ENCODE measurements at places on chromosomes 1 and 21.

DNA sequence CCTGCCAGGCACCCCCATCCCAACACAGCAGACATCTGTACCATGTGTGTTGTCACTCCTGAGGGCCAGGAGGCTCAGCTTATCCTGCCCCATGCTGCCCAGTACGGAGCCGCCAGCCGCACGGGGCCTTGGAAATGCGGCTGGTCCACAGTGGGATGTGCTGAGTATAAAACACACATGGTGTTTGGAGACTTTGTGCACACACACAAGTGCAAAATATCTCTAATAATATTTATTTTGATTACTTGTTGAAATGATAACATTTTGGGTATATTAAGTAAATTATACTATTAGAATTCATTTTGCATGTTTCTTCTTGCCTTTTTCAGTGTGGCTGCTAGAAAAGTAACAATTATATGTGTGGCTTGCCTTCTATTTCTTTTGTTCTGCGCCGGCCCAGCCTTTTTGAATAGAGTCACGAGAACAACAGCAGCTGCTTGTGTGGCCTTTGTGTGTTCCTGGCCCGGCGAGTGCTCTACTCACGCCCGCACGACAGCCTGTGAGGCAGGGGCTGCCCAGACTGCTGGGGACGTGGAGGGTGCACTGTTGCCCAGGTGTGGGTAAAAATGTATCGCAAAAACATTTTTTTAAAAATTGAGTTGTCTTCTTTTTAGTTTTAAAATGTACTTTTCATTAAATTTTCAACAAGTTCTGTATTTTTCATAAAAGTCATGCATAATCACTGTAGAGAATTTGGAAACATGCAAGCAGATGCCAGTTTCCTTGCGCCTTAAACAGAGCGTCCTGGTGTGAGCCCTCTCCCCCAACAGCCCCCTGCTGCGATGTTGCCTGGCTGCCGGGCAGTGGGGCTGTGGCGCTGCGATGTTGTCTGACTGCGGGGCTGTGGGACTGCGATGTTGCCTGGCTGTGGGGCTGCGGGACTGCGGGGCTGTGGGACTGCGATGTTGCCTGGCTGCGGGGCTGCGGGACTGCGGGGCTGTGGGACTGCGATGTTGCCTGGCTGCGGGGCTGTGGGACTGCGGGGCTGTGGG, 35.5 kb downstream of the COQ8A start:
- DNase-seq, result no peak

GRCh38 chr1:63322114-63322943, at the start of gene FOXD3:
FOXD3 (plus strand) TSS chr1:63322567; CDS start chr1:63323059, 492 bp downstream.
- peak; percentile 94 for DNase-seq

- DNase-seq, result peak; percentile 5
Measured at GRCh38 chr1:227900571-227901051, 47.1 kb downstream of the WNT9A start.

DNA sequence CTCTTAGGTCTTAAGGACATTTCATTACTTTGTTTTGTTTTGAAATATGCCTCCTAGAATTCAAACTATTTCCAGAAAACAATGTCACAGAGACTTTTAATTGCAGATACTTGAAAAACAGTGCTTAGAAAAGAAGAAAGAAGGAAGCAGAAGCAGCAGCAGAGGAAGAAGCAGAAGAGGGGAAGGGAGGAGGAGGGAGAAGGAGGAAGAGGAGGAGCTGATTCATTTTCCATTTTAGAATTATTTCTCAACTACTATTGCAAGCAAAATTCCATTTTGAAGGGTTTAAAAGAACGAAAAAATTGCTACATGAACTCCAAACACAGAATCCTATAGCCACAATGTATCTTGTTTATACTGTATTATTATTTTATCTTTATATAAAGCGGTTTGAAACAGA, 13.9 kb downstream of the RC3H1 start:
- no peak for DNase-seq

- DNase-seq, result peak; percentile 34
Measured at GRCh38 chr1:18199462-18199861, 91.9 kb downstream of the IGSF21 start.

- DNase-seq, result peak; percentile 41
Measured at GRCh38 chr1:155003227-155003765, 694 bp downstream of the ZBTB7B start.

DNA sequence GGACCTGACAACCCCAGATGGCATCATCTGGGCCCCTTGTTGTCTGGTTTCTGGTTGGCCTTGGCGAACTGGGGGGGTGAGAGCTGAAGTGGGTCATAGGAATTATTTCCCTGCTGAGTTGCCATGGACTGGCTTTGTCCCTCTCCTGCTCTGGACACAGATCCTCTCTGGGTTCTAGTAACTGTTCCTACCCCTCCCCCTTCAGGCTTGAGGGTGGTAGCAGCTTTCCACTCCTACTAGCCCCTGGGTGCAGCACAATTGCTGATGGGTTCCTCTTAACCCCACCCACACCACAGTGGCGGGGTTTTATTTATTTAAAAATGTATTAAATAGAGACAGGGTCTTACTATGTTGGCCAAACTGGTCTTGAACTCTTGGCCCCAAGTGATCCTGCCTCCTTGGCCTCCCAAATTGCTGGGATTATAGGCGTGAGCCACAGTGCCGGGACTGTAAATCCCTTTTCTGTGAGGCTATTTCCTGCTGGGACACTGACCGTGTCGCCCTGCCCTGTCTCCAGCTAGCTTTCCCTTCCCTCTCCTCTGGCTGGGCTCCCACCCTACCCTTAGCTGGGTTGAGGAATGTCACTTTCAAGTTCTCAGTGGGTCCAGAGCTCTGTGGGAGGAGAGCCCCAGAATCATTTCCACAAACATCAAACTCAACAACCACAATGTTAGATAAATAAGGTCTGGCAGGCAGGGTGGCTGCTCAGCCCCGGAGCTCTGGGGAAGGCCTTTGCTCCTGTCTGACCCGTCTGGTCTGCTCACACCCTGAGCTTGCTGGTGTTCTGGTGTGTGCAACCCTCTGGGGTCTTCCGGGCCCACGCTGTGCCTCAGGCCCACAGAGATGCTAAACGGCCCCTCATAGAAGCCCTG, 112.7 kb upstream of the WNT4 start:
- no peak for DNase-seq

DNA sequence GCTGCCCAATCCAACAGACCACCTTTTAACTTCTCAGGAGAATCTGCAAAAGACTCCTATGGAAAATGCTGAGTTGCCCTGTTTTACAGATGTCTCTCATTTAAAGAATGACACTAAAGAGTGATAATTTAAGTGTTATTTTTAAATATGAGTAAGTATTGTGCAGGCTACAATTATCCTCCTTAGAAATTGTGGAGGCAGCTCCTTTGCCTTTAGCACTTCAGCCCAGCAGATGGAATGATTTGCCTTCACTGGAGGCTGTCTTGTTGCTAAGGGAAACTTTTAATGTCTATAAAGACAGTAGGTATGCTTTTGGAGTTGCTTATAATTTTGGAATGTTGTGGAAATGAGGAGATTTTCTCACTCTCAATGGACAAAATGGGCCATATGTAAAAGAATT, 1345.5 kb downstream of the NCAM2 start:
- DNase-seq, result no peak

GRCh38 chr1:25039229-25039628, 109.2 kb upstream of the RUNX3 start:
- no peak for DNase-seq

- no peak for DNase-seq
Measured at GRCh38 chr1:210743038-210743437, 390.9 kb downstream of the KCNH1 start.

GRCh38 chr1:115068826-115069585, 20.3 kb downstream of the TSPAN2 start:
- no peak for DNase-seq

- DNase-seq, result no peak
Measured at GRCh38 chr1:156727492-156727891, 777 bp upstream of the METTL25B start.

- DNase-seq, result no peak
Measured at GRCh38 chr1:234495231-234495990, 16.4 kb upstream of the TARBP1 start.

- DNase-seq, result no peak
Measured at GRCh38 chr1:77768006-77768405, 8.4 kb upstream of the USP33 start.

- no peak for DNase-seq
Measured at GRCh38 chr1:22089134-22089571, 36.6 kb downstream of the CDC42 start.

DNA sequence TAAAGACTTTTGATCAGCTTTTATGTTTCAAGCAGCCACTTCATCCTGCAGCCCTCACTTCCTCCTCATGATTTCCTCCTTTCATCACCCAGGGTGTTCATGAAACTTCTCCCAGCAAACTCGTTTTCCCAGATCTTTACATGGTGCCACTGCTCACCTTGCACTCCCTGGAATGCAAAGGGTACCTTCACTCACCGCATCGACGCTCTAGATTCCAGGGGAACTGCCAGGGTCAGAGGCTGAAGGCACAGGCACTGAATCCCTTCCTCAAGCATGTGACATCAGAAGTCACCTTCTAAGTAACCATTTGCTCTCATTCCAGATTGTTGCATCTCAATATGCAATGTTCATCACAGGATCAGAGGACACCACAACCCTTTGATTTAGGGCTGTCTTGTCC, 82.8 kb downstream of the PRKAB2 start:
- no peak for DNase-seq

DNA sequence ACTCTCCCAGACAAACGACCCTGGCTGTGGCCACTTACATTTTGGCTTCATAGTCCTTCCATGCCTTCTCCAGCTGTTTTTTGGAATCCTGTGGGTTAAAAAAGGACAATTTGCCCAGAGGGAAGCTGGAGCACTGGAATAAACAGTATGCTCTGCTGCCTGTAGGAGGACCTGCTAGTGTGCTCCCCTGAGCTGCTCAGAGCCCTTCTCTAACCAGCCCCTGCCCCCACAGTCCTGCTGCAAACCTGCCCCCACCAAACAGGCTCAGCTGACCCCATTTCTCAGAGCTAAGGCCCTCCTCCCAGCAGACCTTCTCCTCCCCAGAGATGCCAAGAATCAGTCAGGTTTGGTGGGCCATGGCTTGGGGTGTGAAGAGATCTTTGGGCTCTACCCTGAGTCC, 26.9 kb upstream of the TCEA3 start:
- DNase-seq, result no peak

DNA sequence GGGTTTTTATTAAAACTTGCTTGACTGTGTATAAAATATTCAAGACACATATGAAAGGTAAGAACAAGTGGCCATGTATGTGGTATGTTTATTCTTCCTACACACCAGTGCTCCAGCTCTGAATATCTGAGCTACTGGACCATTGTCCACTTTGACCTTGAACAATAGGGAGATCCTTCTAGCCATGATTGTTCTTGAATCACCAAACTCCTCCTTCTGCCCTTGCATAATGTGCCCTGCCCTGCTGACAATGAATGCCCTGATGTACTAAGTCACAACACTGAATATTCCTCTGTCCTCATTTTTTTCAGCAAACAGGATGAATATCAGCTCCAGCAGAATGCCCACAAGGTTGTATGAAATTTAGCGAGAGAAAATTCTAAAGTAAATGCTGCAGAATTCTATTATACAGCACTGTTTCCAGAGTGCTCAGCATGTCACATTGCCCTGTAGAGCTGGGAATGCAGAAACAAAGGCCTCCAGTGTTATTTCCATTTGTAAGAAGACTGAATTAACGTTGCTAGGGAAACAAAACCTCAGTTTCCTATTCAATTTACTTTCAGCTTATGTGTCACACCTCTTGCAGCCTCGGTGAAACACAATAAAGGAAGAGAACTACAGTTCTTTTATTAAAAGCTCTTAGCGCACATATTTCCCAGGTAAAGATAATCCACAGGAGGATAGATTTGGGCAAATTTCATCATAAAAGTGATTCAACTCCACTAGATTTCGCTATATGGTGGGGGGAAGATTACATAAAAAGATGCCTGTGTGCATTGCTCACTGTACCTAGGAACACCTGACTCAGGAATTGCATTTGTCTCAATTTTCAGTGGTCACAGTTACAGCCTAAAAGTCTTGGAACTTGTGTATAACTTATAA, 187.4 kb upstream of the ATP1B1 start:
- DNase-seq, result no peak

- DNase-seq, result no peak
Measured at GRCh38 chr21:16262091-16262490, 532.3 kb downstream of the USP25 start.

GRCh38 chr1:162881590-162881989, 20.6 kb upstream of the CCDC190 start:
- DNase-seq, result no peak

DNA sequence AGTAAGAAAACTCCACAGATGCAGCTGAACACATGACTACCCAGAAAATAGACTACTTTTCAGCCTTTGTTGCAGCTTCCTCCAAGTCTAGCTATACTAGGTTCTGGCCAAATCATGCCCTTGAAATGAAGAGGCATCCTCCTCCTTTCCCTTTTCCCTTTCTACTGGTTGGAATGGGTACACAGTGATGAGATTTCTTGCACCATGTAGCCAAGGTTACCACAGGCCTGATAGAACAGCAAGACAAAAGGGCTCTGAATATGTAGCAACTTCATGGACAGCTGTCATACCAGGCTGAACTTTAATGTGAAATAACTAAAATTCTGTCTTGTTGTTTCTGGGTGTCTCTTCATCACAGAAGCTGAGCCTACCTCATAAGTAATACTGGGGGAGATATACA, 146.5 kb downstream of the PDE4B start:
- no peak for DNase-seq

DNA sequence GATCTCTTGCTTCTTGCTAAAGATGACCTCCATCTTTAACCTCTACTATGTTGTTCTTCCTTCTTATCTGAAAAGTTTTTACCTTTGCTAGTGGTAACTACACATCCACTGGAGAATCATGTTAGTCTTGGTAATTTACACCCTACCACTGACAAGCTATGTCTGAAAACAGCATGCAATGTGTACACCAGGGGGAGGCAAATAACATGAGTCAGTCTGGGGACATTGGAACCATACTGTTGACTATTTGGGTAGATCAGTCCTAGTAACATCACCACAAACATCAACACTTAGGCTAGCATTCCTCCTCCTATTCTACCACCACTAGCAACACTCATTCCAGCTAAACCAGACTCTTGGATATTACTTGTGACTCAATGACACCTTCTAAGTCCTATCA, 549.0 kb downstream of the KCNT2 start:
- no peak for DNase-seq

- peak; percentile 64 for DNase-seq
Measured at GRCh38 chr1:58814251-58815068, 30.6 kb upstream of the JUN start.

DNA sequence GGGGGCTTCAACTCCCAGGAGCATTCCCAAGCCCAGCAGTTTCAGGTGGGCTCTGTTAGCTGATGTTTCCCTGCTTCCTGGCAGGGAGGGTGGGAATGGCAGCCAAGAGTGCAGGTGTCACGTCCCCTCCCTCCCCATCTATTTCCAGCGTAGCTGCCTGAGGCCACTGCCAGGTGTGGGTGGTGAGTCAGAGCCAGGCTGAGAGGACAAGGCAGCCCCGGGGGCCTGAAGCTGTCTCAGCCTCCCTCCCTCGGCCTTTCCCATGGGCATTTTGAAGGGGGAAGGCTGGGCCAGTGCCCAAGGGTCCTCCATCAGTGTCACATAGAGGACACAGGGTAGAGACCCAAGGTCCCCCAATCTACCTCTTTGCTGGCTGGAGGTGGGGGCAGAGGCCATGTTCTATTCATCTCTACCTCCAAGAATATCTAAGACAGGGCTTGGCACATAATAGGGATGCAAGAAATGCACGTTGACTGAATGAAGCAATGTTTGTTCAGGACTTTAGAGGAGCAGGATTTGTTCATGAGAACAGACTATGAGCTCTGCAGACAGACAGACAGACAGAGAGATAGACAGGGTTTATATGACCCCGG, 34.4 kb upstream of the ID3 start:
- DNase-seq, result no peak

GRCh38 chr1:226980122-226980560, 40.0 kb downstream of the COQ8A start:
- no peak for DNase-seq

- no peak for DNase-seq
Measured at GRCh38 chr1:10936998-10937901, 75.2 kb upstream of the TARDBP start.

Data from WTC11 (cell line).